Cardiac septum (tissue), 1 donor: ENCODE measurements at places on chromosomes 3 and 15. TPM values are rescaled to one million over a fixed set of nuclear protein-coding genes. Genes with fewer than 3 reads are reported as not detected.

DNA sequence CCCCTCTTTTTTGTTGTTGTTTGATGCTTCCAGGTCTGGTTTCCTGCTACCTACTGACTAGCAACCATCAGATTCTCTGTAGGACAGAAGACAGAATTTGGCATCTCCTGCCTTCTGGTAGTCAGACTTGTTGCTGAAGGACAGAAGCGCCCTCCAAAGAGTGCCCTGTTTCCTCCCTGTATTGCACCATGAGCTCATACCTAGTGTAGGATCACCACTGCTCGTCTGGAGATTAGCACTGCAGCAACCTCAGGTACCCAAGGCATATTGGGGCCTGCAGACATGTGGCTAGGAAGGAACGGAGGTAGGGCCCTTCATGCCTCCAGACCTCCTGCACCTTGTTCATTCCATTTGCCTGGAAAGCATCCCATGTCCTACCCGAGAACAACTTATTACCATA is 78.1 kb downstream of the NPTN start:
- no peak for DNase-seq

- no peak for DNase-seq
Measured at GRCh38 chr3:196122021-196122687, 40.3 kb upstream of the TFRC start.

The THSD4 gene
- total RNA-seq = 116 TPM

The CP gene
- 8.1 TPM for total RNA-seq

The HACD3 gene
- total RNA-seq = 9.6 TPM

The TRPC1 gene
- 18.7 TPM for total RNA-seq
